A549 treated with dexamethasone at 1 μM for 4 hours (cell line): ENCODE measurements at places on chromosomes 6 and 20. TPM values are rescaled to one million over a fixed set of nuclear protein-coding genes. Genes with fewer than 3 reads are reported as not detected.

The C6orf52 gene
- 1.6 to 2.0 TPM (median 1.6 TPM) in 5 replicates for total RNA-seq

The RPS6KA2 gene
- total RNA-seq, result 0.16 to 0.38 TPM (median 0.23 TPM) in 5 replicates

The FAM83D gene
- total RNA-seq, result 49.2 to 69.9 TPM (median 64.9 TPM) in 5 replicates

The TMEM74B gene
- total RNA-seq, result 2.4 to 3.5 TPM (median 3.1 TPM) in 5 replicates

The OR2H1 gene
- total RNA-seq, result not detected in 5 replicates

The SIRPB1 gene
- 0.47 to 0.95 TPM (median 0.74 TPM) in 5 replicates for total RNA-seq

The OR2J3 gene
- not detected in 5 replicates for total RNA-seq

The SEL1L2 gene
- total RNA-seq, result not detected in 5 replicates

The MEP1A gene
- total RNA-seq, result not detected in 5 replicates

The OLIG3 gene
- total RNA-seq, result not detected in 5 replicates

The FABP7 gene
- total RNA-seq, result not detected in 5 replicates

The PNPLA1 gene
- total RNA-seq, result 0.03 TPM in 1 of 5 replicates, not detected in the others

The BIRC7 gene
- 1.3 to 2.4 TPM (median 1.8 TPM) in 5 replicates for total RNA-seq

The SLC17A2 gene
- not detected in 5 replicates for total RNA-seq

The TRAPPC3L gene
- total RNA-seq, result not detected in 5 replicates

The PHACTR3 gene
- 0.40 to 0.73 TPM (median 0.49 TPM) in 5 replicates for total RNA-seq

The OR2B2 gene
- not detected in 5 replicates for total RNA-seq

The RHAG gene
- total RNA-seq, result 0.07 TPM in 1 of 5 replicates, not detected in the others

The SLC52A3 gene
- total RNA-seq, result 0.34 to 0.60 TPM (median 0.45 TPM) in 5 replicates

The AKAP12 gene
- 123 to 196 TPM (median 170 TPM) in 5 replicates for total RNA-seq

The HLA-DQB2 gene
- not detected in 5 replicates for total RNA-seq

The CD24 gene
- total RNA-seq, result 238 to 374 TPM (median 349 TPM) in 5 replicates

The CENPQ gene
- 5.5 to 7.4 TPM (median 5.8 TPM) in 5 replicates for total RNA-seq

The FAM209B gene
- 0.17 to 0.48 TPM (median 0.28 TPM) in 5 replicates for total RNA-seq

The POPDC3 gene
- total RNA-seq, result 21.5 to 24.5 TPM (median 23.6 TPM) in 5 replicates

The HLA-G gene
- total RNA-seq, result not detected in 5 replicates

The GINS1 gene
- total RNA-seq, result 32.1 to 43.3 TPM (median 38.1 TPM) in 5 replicates

The RBM39 gene
- total RNA-seq, result 188 to 216 TPM (median 200 TPM) in 5 replicates

The DNAH8 gene
- total RNA-seq, result not detected in 5 replicates

The ANGPT4 gene
- total RNA-seq, result 0.02 to 0.04 TPM (median 0.03 TPM) in 4 of 5 replicates, not detected in the other

The AFG1L gene
- total RNA-seq, result 1.3 to 2.7 TPM (median 1.5 TPM) in 5 replicates

The TFAP2D gene
- total RNA-seq, result not detected in 5 replicates
